Neural progenitor cell (in vitro differentiated cells): ENCODE measurements at places on chromosomes 13 and 19.

DNA sequence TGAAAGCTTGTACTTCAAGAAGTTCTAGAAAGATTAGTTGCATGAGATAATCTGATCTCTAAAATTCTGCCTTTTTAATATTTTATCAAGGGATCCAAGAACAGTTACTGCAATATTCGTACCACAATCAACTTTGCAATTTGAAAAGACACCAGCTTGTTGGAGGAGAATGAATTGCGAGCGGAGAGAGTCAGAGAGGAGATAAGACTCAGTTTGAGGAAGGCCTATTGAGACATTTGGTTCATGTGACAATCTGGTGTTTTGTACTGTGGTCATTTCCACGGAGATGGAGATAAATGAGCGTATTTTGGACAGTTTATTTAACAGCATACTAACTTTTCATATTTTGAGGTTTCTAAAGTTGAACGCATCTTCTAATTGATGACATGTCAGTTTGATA is 1276.0 kb downstream of the EFNB2 start:
- DNase-seq, result no peak

- no peak for DNase-seq
These were observed 2166.4 kb downstream of the PCDH9 start for GRCh38 chr13:65063753-65064152.

GRCh38 chr13:106115081-106115480 is 420.4 kb downstream of the EFNB2 start:
- no peak for DNase-seq

DNA sequence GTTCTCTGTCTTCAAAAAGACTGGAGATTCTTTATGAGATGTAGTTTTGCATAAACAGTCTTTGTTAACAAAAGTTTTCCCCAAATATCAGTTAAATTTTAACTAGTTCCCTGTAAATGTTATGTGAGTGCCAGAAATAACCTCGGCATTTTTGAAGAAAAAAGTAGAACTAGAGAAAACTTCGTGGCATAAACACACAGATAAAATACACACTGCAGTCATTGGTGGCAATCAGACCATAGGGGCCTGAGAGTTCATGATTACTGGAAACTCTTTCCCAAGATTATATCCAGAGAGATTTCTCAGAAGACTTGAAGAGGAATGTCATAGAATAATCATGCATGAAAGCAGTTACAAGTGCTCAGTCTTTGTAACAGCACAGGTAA is 190.0 kb downstream of the MZT1 start:
- DNase-seq, result no peak

- DNase-seq, result peak; percentile 85
These were observed 314.7 kb downstream of the OLFM4 start for GRCh38 chr13:53343361-53343744.

DNA sequence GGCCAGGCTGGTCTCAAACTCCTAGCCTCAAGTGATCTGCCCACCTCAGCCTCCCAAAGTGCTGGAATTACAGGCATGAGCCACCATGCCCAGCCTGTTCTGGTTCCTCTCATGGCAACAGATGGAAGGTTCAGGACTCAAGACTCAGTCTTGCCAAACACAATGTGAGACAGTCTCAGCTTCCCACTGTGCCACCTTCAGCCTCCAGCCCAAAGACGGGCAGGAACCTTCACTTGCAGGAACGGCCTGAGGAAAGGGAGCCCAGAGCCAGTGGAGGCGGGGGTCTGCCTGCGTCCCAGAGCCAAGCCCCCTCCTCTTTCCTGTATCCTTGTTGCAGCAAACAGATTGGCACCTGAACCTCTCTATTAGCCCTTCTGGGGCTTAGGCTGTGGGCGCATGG is 2.9 kb upstream of the CHST8 start:
- no peak for DNase-seq

GRCh38 chr13:97492257-97492656 is 58.3 kb downstream of the RAP2A start:
- no peak for DNase-seq

DNA sequence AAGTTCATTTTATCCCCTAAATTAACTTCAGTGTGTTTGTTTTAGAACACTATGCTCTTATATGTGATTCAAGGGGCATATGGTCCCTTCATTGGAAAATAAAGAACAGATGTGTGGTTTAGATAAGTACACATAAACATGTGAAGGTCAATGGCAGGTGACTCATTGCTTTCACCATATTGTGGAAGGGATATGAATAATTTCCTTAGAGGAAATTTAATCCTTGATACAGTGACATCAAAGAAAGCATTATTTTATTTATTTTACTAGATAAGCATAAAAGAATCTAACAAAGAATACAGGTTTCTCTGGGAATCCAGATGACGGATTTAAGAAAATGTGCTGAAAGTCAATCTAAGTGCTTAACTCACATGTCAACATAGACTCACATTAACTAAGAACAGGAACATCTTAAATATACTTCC is 373.5 kb downstream of the KCTD12 start:
- DNase-seq, result no peak

DNA sequence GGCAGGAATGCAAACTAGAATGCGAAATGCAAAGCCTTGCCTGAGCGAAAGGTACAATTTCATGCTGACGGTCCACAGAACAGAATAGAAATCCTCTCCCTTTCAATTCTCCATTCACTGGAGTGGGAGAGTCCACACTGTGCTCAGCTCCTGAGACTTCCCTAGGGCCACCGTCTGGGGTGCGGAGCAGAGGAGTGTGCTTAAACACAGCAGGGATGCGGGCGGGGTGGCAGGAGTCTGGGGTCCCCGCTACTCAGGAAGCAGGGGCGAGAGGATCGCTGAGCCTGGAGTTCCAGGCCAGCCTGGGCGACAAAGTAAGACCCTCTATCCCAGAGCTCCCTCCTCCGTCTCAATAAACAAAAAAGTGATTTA is 552 bp upstream of the ZNF816 start:
- DNase-seq, result peak; percentile 61

GRCh38 chr13:48680756-48681392 is 27.1 kb downstream of the CYSLTR2 start:
- DNase-seq, result no peak

GRCh38 chr13:110524541-110525257 is 36.8 kb downstream of the RAB20 start:
- no peak for DNase-seq

GRCh38 chr19:13427273-13428051 is 78.8 kb downstream of the CACNA1A start:
- DNase-seq, result no peak

DNA sequence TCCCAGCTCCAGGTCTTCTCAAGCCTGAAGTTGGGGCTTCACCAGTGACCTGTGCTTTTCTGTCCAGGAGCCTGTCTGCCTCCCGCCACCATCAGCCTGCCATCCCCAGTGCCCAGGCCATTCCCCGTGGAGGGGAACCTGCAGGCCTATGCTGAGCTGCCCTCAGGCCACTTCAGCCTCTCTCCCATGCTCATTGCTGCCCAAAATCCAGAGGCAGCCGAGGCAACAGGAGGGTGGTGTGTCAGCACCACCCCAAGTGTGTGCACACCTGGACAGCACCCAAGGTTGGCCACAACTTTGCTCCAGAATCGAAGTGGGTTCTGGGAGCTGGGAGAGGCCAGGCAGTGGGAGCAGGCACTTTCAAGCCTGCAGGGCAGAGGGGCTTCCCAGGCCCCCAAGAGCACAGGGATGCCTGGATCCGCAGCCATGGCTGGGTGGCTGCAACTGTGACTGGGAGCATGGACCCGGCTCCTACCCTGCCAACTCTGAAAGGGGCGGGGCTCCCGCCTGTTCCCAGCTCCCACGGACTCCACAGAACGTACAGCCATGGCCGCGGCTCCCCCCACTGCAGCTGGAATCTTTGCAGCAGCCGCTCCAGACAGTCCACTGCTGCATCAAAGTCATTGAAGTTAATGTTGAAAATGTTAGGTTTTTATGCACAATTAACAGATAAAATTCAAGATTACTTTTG is 1747.0 kb downstream of the OLFM4 start:
- DNase-seq, result no peak

GRCh38 chr19:31351056-31351854 is 2.0 kb upstream of the TSHZ3 start:
- DNase-seq, result peak; percentile 68

DNA sequence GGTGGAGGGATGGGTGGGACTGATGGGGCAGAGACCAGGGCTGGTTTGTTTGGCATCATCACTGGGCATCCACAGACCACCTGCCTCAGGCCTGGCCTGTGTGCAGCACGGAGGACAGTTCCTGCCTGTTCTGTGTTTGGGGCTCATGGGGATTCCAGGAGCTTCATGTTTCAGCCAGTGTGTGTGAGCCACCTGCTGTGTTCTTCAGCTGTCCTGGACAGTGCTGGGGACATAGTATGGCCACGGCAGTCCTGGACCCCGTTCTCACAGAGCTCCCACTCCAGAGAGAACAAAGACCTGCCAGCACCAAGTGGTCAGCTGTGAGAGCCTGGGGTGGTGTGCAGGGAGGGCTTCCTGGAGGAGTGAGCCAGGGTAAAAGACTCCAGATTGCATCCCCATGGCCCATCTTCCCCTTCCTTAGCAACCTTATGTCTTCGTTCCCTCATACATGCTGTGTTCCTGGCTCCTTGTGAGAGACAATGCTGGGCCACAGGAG is 2.0 kb upstream of the CCDC97 start:
- DNase-seq, result no peak

DNA sequence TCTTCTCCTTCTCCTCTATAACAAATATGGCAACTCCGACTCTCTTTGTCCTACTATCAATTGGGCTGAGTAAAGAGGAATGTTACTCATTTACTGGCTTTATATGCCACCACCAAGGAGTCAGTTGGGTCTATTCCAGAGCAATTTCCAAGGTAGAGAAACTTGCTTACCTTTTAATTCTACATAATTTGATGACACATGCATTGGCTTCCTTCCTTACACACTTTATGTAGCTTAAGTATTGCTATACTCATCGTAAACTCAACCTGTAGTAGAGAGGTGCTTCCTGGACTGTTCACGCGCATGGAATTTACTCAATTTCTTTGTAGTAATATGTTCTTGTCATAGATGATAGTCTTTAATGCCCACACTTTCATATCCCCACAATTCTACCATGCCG is 160.7 kb downstream of the LMO7 start:
- DNase-seq, result no peak

- no peak for DNase-seq
These were observed 10.6 kb downstream of the BCKDHA start for GRCh38 chr19:41408256-41408655.

DNA sequence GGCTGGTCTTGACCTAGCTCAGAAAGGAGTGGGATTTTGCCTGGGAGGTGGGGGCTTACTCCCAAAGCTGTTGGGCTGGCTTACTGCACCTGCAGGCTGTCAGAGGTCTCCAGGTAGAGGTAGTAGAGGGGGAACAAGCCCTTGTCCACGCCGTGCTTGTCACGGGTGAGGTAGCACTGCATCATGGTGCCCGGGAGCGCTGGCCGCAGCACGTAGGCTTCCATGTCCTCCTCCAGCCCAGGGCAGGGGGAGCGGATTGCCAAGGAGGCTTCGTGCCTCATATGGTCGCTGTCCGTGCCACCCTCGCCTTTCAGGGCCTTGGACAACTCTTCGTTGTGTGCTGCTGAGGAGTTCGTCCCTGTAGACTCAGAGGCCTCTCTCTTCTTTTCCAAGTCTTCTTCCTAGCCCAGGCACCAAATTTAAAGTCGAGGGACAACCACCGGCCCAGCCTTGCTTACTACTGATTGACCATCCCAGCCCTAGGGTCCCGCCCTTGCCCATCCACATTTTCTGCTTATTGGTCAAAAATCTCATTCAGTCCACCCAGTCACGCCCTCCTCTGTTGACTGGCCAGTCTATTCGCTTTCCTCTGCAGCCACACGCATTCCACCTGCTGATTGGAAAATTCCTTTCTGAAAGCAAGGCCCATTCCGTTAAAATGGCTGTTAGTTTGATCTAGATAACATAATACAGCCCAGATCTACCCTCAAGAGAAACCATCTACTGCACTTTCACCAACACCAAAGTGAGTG is 10.5 kb downstream of the TULP2 start:
- DNase-seq, result no peak

- DNase-seq, result no peak
These were observed 14.4 kb upstream of the CEBPA start for GRCh38 chr19:33316541-33317264.

GRCh38 chr13:60431108-60431700 is 34.2 kb downstream of the TDRD3 start:
- DNase-seq, result peak; percentile 59

DNA sequence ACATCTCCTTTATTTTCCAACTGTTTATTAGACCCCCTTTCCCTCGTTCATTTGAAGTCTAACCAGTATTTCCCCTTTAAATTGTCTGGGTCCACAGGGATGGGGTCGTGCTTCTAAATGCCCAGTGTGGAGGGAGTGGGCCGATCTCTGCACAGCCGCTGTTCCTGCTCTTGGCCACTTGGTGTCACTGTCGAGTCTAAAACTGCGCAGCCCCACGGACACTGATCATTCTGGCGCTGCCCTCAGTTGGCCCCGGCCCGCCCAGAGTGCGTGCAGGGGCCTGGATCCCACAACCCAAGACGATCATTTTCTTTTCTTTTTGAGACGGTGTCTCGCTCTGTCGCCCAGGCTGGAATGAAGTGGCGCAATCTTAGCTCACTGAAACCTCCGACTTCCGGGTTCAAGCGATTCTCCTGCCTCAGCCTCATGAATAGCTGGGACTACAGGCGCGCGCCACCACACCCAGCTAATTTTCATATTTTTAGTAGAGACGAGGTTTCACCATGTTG is 12.0 kb downstream of the WDR88 start:
- peak; percentile 79 for DNase-seq

DNA sequence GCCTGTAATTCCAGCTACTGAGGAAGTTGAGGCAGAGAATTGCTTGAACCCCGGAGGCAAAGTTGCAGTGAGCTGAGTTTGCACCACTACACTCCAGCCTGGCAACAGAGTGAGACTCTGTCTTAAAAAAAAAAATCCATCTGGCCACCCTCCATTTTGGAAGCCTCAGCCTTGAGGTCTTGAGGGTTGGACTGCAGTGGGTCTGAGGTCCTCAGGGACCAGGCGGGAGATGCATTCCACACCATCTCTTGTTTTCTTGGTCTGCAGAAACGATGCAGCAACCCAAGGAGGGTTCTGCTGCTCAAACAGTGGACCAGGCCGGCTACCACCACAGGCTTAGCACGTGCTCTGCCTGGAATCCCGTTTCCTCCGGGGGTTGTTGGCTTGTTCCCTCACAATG is 299.3 kb downstream of the FGF9 start:
- DNase-seq, result peak; percentile 17

GRCh38 chr13:75806117-75806516 is 170.0 kb downstream of the LMO7 start:
- DNase-seq, result no peak

DNA sequence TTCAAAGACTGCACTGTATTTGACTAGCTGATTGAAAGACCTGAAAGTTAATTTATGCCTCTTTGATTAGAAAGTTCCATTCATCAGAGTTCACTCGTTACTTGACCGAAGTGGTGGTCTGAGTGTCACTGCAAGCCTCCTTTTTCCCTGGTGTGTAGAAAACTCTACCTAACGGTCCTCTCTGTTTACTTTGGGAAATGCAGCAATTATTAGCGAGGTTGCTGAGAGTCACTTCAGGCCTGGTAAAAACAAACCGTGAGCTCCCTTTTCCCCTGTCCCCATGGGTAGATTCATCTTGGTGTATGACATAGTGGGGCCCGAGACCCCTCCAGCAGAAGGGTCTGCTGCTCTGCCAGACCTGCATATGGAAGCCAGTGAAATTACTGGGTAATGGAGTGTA is 126.8 kb upstream of the RNF113B start:
- no peak for DNase-seq
